ENCODE measurements at places on chromosomes 16 and 17.

GRCh38 chr17:64008346-64008745, 10.2 kb downstream of the PRR29 start:
- DNase-seq, result no peak

- DNase-seq, result no peak
Observed at GRCh38 chr17:35132816-35133550, 9.1 kb downstream of the NLE1 start.

GRCh38 chr17:15650741-15651582, 31.5 kb upstream of the FBXW10B start:
- no peak for DNase-seq

DNA sequence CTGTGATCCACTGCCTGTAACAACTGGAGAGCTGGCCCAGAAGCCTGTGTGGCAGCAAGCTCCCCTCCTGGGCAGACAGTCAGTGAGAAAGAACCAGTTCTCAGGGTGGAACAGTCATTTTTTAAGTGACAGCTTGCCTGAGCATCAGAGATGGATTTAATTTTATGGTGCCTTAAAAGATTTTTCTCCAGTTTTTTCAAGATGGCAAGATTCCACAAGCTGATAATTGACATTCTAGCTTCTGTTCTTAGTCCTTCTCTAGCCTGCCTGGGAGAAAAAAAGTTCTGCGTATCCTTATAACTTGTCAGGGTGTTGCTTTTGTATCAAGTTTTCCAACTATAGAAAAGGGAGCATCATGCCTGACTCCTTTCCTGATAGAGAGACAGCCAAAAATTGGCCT, 21.2 kb downstream of the CALB2 start:
- DNase-seq, result no peak

- no peak for DNase-seq
Observed at GRCh38 chr16:8355675-8356074, 234.6 kb downstream of the TMEM114 start.

GRCh38 chr16:17414421-17414820, 56.3 kb downstream of the XYLT1 start:
- no peak for DNase-seq

DNA sequence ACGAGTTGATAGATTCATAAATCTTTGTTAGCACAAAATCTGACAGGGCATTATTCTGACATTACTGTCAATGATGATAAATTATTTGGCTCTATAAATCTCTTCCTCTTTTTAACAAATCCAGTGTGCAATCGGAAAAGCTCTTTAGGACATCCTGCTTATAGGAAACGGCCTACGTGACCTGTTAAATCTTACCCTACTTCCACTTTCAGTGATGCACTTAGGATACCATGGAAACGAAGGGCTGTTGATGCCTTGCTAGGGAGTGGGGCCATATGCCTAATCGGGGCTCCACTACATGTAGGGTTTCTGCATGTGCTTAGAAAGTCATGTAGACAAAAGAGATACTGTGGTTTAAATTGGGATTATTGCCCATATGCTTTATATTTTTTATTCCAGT, 27.2 kb downstream of the ZNF594 start:
- no peak for DNase-seq

- no peak for DNase-seq
Observed at GRCh38 chr17:79976451-79976850, 59.2 kb downstream of the TBC1D16 start.

- no peak for DNase-seq
Observed at GRCh38 chr16:82629441-82630027, 2.8 kb downstream of the CDH13 start.

- DNase-seq, result no peak
Observed at GRCh38 chr16:78597809-78598570, 498.5 kb downstream of the WWOX start.

DNA sequence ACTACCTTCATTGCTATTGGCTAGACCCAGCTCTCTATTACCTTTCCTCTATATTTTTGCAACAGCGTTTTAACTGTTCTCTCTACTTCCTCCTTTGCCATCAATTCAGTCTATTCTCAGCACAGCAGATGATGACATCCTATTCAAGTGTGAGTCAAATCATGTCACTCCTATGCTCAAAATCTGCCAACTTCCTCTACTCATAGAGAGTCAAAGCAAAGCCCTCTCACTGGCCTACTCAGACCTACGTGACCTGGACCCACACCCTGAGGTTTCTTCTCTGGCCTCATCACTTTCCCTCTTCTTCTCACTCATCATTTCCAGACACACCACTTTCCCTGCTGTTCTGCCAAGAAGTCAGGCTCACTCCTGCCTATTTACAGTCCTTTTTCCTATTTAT, 289.0 kb upstream of the AXIN2 start:
- no peak for DNase-seq

GRCh38 chr17:38984666-38985065, 17.5 kb upstream of the FBXO47 start:
- DNase-seq, result no peak

DNA sequence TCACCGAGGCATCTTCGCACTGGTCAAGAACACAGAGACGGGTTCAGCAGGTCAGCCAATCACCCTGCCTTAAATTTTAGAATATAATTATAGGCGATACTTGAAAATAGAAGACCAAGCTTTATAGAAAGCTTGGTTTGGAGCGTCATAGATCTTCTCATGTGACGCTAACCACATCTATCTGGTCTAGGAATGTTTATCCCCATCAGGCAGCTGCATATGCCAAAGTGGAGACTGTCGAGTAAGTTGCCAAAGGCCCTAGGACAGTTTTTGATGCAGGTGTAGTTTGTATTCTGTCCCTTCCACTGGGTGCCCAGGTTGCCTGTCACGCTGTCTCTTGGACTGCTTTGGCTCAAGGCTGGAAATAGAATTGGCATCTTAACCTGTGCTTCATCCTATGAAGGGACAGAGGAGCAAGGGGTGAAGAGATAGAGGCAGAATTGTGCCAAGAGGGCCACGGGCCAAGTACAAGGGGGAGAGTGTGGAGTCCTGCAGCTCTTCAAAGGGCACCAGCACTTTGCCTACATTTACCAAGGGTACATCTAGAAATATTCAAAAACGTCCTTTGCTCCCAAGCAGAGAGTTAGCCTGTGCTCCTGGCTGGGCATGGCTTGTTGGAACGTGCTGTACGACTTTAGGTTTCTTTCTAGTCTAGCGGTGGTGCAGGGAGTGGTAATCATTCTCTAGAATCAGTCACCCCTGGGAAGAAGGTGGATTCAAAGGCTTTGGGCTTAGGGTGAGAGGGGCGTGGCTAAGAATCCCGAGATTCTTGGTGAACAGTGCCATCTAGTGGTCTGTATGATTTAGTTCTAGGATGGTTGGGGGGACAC, 5.3 kb upstream of the WIPI1 start:
- DNase-seq, result peak; percentile 37

DNA sequence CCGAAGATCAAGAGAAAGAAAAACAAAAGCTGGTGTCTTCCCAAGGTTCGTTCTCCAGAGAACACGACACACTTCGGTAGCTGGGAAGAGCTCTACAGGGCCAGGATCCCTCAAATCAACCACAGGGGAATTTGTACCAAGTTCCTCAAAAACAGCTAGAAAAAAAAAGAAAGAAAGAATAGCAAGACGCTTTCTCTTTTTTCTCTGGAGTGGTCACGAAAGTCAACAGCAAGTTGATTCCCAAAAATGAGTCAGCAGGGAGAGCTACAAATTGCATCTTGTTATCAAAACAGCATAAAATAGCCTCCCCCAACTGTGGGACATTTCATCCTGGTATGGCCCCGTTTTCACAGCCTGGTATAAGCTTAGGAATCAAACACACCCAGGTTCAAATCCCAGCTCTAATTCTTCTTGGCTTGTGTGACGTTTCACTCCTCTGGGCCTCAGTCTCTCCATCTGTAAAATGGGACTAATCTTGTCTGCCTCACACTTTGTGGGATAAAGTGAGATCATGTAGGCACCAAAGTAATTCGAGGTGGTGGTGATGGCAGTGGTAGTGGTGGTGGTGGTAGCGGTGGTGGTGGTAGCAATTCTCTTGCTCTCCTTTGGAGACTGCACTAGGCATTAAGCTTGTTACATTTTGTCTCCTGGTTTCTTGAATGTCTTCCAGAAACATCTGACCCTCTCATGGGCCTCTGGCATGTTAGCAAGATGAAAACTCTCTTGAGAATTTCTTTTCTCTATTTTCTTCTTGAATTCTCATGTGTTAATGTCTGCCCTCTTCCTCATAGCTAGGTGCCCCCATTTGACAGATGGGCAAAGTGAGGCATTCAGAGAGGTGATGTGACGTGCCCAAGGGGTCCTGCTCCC, 988 bp upstream of the IL21R start:
- DNase-seq, result no peak

DNA sequence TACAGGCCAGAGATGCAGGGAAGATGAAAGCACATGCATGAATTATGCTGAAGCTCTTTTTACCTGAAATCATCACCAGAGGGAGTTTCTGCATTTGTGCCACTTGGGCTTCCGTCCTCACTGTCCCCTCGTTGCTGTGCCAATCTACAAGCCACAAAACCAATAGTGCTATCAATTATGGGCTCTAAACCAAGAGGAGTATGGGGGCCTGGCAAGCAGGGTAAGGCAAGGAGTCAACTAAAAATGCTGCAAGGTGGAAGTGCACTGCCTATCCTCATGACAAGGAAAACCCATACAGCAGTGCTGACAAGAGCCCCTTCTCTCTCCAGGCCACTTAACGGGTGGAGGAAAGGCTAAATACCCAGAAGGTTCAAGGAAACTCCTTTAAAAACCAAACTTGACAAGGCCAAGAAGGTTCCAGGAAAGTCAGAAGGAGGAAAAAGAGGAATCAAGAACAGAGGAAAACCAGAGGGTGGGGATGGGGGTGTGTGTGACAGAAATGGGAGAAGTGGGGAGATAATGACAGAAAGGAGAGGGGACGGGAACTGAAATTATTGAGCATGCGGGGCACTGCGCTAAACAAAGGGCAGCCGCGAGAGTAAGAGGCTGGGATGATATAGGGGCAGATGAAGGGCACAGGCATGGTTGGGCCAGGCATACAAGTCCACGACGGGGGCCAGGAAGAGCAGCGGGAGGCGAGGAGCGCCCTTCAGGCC, 674 bp downstream of the C17orf75 start:
- DNase-seq, result peak; percentile 8

DNA sequence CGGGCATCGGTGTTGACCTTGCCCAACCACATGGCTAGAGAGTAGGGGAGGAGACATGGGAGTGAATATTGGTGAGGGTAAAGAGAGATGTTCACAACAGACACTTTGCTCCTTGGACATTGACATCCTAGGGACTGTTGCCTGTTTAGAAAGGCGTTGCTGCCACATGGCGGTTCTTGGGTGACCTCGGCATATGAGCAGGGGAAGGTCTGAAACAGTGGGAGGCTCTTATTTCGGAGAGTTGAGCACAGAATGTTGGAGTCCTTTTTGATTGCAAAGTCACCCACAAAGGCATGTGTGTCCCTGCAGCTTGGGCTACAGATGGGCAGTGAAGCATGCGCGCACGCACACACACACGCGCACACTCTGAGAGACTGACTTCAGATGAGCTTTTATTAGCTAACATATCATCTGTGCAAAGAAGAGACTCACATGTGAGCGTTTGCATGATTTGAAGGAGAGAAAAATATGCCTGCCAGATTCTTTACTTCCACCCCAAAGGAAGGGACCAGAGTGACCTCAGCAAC, 104.4 kb downstream of the SHISA9 start:
- no peak for DNase-seq

GRCh38 chr17:8991514-8992285, 26.2 kb upstream of the PIK3R5 start:
- peak; percentile 3 for DNase-seq

- DNase-seq, result peak; percentile 39
Observed at GRCh38 chr17:75152922-75153779, 1.2 kb downstream of the JPT1 start.

GRCh38 chr17:29625037-29625750, 2.5 kb upstream of the CORO6 start:
- DNase-seq, result no peak

DNA sequence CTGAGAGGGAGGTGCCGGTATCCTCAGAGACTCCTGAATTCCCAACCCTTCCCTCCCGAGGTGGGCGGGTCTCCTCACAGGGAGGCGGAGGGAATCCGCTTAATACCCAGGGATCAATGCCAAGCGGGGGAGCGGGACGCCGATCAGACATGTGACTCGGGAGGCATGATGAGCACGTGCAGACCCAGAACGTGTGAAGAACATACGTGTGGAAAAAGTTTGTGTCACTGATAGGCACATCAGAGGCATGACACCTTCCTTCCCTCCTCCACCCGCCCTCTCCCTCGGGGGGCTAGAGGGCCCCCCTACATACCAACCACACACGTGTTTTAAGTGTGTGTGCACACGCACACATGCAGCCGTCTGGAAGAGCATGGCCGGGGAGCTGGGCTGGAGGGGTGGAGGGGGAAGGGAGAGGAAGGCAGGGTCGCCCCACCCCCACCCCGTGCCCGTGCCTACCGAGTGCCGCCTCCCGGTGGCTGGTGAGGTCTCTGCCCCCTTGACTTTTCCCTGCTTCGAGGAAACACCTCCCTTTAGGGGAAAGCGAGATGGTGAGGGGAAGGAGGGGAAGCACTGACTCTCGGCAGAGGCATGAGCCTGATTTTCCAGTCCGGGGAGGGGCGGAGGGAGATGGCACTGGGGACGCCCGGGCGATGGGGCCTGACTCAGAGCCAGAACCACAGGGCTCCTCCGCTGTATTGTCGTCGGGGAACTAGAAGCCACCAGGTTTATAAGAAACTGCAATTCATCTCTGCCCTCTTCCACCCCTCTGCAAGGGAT, 12.1 kb upstream of the TBX21 start:
- no peak for DNase-seq

- no peak for DNase-seq
Observed at GRCh38 chr16:72811876-72812275, 236.1 kb downstream of the ZFHX3 start.

DNA sequence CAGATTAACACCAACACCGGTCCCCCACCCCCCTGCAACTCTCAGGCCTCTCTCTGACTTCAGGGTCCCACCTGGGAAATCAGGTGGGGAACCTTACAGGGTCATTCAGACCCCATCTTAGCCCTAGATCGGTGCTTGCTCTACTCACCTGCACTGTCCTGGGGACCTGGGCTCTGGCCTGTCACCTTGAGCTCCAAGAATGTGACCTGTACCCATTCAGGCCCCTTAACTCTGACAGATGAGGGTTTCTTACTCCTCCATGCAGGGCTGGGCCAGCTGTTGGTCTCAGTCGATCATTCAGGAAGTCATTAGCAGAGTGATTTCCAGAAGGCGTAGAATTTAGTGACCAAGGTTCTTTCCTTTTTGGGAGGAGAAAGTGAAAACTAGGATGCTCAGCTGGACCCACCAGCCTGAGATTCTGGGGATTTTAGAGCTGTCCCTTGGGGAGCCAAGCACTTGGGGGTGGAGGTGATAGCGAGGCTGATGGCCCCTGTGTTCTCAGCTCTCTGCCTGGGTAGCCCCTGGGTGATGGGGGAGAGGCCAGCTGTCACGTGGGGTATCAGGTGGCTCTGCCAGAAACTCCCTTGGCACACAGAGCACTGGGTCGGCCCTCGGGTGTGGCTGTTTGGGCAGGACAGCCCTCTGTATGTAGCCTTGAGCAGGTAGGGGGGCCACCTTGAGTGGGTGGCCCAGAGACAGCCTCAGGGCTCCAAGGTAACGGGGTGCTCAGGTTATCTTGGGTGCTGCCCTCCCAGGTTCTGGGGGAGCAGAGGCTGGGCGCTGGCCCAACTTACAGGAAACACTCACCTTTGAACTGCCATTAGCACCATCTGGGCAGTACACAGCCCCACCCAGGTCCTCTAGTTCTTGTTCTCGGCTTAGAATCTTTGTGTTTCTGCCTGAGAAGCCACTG, 724 bp downstream of the MVP start:
- DNase-seq, result no peak
